8988T (cell line): ENCODE measurements at places on chromosomes 7 and 10.

- DNase-seq: no peak
Measured at GRCh38 chr7:135792866-135793265, 44.3 kb upstream of the FAM180A start.

- no peak for DNase-seq
Measured at GRCh38 chr7:4682621-4683042, 537 bp downstream of the FOXK1 start.

GRCh38 chr7:47807756-47808155 is 140.5 kb downstream of the PKD1L1 start:
- DNase-seq: no peak

GRCh38 chr7:105587909-105588635 is 6.8 kb upstream of the EFCAB10 start:
- DNase-seq: no peak

GRCh38 chr10:18204039-18204835 is 64.0 kb downstream of the CACNB2 start:
- no peak for DNase-seq

GRCh38 chr7:81925530-81925929 is 155.7 kb upstream of the HGF start:
- DNase-seq: no peak

DNA sequence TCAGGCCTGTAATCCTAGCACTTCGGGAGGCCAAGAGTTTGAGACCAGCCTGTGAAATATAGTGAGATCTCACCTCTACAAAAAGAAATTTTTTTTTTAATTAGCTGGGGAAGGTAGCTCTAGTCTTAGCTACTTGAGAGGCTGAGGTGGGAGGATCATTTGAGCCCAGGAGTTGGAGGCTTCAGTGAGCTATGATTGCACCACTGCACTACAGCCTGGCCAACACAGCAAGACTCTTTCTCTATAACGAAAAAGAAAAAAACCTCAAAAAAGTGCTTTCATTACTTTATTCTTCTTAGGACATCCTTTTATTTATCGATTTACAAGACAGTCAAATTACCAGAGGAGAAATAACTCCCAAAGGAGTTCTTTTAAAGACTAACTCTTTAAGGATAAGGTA is 49.4 kb upstream of the EXOC4 start:
- no peak for DNase-seq

GRCh38 chr7:77714195-77714594 is 17.9 kb downstream of the RSBN1L start:
- no peak for DNase-seq
